ENCODE measurements at places on chromosomes 2 and 18.

DNA sequence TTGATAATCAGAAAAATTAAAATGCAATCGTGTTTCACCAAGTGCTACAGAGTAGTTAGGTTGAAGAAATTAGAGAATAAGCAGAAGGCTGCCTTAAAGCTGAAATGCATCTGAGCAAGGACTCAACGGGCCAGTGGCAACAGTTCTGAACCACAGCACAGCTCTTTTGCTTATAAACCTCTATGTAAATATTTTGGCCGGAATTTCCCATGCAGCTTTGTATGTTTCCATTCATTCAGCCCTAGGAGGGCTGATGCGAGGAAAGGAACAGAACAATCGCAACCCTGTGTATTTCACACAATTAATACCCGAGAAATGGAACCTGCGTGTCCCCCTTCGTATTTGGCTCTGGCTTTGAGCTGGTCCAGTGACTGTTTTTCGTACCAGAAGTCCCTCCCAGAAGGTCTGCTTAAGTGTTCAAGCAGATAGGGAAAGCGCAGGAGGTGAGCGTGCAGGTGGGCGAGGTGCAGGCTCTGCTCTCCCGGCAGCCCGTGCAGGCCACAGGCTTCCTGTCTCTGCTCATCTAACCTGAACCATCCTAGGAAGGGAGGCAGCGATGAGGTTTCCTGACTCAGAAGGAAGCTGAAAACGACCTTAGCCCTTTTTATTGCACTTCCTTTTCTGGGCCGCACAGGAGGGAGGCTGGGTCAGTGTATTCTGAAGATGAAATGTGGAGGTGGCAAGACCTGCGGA lies 67.3 kb downstream of the ASB1 start:
- DNase-seq = no peak

DNA sequence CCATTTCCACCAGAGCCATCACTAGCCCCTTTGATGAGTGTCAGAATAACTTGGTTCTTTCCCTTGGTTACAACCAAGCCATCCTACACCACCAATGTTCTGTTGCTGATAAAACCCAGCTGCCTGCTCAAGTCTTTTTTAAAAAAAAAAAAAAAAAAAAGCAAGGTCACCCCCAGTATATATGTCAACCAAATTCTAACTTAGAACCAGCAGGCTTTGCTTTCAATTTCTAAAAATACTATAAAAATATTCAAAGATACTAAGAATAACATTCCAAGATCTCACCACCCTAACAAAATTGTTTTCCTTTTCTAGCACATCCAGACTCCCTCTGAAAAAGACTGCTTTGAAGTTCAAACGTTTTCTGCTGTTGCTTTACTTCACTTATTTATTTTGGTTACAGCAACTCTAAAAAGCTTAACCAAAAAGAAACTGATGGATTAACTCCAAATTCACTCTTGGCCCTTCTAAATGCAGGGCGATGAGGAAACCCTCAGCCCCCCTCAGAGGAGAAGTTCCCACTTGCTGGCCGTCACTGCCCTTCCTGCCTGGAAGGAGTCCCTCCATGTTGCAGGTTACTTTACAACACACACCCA lies 10.9 kb downstream of the UXS1 start:
- DNase-seq = no peak

DNA sequence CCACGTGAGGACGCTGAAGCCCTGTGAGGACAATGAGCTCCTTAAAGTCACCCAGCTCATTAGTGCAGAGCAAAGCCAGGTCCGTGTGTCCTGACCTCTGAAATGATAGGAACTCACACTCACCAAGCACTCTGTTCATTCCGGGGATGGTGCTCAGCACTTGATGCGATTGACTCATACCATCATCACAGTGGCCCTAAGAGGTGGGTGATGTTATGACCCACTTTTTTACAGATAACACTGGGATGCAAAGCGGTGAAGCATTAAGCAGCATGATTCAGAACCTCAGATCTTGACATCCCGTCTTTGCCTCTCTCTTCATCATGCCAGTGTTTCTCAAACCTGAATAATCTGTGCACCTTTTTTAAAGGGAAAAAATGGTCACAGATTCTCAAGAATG lies 234.8 kb downstream of the ALPK2 start:
- no peak for DNase-seq

- no peak for DNase-seq
Measured at GRCh38 chr2:109457366-109457765, 156.4 kb downstream of the SEPTIN10 start.

- no peak for DNase-seq
Measured at GRCh38 chr2:23361152-23361551, 23.8 kb upstream of the KLHL29 start.

DNA sequence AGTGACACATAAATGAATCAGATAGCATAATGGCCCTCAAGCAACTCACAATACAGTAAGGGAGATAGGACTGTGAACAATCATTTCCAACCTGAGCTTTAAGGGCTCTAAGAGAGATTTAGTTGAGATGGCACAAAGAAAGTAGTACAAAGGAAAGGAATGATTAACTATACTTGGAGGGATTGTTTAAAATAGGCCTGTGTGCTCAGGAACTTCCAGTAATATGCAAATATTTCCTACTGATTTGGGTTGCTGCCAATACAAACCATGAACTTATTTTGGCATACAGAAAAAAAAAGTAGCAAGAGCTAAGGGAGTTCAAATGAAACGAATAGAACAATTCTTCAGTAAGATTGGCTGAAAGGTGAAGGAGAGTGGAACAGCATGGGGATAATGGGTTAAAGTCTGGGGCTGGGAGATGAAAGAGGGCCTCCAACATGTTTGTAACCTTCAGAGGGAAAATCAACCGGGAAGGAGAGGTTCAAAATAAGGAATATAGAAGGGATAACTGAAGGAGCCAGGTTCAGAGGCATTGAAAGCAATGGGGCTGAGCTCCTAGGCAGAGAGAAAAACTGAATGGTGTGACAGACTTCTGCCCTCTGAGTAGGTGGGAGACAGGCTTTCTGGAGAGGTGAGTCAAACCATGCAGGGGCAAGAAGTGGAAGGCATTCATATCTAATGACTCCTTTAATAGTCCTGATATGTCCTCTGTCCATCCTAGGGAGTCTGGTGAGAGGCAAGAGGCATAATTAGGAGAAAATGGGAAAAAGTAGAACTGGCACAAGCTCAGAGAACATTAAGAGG lies 83.5 kb downstream of the DNAH7 start:
- DNase-seq = no peak

GRCh38 chr2:171069286-171069956 lies 91.3 kb downstream of the TLK1 start:
- no peak for DNase-seq

DNA sequence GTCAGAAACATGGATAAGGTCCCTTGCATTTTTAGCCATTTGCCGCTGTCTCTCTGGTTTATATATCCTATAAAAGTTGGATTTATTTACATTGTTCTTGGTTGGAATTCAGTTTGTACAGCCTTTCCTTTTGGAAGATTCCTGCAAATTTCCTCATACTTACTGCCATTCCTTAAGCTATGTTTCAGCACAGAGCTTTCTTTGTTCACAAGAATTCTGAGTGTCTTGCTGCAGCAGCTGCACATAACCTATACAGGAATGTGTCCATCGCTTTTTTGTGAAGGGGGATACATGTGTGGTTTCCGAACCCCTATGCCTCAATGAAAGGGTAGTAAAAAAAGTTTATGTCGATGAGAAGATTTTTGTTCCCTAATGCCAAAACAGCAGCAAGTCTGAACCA lies 48.3 kb upstream of the CCDC68 start:
- DNase-seq = no peak

GRCh38 chr18:12014086-12014485 lies 32.8 kb downstream of the IMPA2 start:
- DNase-seq = no peak

GRCh38 chr2:31579996-31580320 lies 780 bp downstream of the SRD5A2 start:
- no peak for DNase-seq

DNA sequence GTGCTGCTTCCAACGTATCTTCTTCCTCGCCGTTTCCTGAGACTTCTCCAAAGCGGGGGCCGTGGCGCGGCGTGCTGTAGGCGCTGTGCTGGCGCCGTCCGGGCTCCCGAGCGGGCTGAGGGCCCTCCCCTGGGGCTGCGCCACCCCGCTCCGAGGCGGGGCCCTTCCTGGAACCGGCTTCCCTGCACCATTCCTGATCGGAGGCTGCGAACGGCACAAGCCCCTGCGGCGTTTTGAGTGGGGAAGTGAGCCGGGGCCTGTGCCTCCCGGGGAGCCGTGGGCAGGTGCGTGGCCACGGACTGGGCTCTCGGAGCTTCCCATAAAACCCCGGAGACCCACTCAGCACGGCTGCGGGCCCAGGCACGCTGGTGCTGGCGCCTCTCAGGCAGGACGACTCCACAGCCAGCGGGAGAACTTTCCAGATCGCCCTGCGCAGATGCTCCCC lies 74.7 kb downstream of the PSMG2 start:
- DNase-seq = no peak

All from kidney capillary endothelial cell (primary cell).